ENCODE measurements at places on chromosomes 6 and 20.

DNA sequence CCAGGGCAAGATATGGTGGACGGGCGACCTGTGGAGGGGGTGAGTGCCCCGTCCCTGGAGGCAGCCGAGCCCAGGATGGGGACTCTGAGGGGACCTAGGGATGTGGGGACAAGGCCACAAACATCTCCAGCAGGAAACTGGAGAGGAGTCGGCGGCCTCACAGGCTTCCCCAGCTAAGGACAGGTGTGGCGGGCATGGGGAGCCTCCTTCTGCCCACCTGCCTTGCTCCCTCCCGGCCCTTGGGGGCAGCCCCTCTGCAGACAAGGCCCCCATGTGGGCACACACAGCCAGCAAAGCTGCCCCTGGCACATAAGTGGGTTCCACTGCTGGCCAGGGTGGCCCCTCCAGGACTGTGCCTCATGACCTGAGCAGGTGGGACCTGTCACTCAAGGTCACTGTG is 4.6 kb downstream of the CHRNA4 start:
- no peak for DNase-seq

- DNase-seq, result no peak
Measured at GRCh38 chr6:128432394-128432793, 88.0 kb downstream of the PTPRK start.

DNA sequence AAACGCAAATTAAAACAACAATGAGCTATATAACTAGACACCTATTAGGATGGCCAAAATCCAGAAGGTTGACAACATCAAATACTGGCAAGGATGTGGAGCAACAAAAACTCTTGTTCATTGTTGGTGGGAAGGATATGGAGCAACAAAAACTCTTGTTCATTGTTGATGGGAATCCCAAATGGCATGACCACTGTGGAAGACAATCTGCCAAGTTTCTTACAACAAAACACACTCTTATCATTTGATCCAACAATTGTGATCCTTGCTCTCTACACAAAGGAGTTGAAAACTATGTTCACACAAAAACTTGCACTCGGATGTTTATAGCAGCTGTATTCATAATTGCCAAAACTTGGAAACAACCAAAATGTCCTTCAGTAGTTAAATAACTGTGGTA is 61.8 kb upstream of the LAMA2 start:
- no peak for DNase-seq

DNA sequence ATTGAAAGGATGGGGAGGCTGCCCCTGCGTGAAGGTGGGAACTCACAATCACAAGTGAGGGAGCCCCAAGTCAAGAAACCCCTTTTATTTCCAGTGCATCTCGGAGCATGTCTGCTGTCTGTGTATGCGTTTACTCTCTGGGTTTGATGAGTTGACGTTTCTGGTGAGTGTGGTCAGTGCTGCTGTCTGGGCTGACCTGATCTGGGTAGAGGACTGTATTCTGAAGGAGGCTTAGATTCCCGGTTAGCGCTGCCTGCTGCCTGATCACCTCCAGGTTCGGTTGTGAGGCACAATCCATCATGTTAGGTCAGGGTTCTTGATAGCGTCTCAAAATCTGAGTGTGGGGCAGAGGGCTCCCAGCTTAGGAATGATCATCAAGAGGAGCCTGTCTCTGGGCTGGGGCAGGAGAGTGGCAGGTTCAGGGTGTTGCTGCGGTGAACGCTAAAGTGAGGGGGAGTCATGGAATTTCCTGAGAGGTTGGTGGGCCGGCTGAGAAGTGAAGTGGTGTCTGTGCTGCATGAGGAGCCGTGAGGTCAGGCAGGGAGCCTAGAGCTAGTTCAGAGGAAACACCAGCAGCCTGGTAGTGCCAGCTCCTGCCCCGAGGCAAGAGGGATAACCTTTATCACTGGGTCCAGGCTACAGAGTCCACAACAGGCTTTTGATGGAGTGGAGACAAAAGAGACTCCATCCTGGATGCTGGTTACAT is 225.3 kb upstream of the CST7 start:
- DNase-seq, result no peak

GRCh38 chr6:55497694-55498093 is 81.3 kb downstream of the HMGCLL1 start:
- DNase-seq, result no peak

DNA sequence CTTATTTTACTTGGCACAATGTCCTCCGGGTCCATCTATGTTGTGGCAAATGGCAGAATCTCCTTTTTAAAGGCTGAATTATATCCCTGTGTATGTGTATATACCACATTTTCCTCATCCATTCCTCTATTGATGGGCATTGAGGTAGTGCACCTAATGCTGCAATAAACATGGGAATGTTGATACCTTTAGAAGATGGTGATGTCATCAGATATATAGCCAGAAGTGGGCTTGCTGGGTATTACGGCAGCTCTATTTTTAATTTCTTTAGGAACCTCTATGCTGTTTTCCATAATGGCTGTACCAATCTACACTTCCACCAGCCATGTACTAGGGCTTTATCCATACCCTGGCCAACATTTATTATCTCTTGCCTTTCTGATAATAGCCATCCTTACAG is 315.7 kb downstream of the FOXA2 start:
- DNase-seq, result no peak

DNA sequence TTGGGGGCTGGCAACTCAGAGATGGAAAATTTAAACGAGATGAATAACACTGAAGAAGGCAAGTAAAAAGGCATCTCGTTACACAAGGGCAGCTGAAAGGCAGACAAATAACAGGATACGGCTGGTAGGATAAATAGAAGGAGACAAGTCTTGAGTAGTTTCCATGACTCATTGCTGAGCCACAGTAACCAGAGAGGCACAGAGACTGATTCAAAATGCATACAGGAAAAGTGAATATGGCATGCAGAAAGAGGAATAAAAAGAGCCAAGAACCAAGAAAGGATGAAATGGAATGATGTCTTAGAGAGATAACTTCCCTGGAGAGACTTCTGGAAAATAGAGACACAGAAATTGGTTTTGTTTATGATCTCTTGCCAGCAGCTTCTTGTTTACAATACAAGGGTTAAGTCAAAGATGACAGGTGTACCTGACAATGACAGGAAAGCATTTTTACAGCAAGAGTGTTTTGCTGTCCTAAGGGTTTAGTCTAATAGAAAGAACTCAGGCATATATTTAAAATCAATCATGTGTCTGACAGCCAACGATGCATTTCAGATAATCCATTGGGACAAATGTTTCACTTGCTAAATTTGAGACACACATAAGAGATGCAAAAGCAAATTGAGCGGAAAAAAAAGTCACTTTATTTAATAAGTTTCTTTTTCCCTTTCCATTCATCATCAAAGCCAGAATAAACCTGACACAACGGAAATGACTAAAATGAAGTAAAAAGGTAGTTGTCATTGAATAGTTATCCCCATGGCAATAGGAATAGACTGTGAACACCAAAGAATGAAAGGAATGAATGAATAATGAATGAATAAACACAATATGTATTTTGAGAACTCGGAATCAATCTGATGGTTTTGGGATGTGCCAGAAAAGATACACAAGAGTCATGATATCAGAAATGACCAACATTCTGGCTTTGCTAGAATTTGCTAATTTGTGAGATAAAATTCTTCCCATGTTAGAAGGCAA is 68.0 kb upstream of the KCNQ5 start:
- no peak for DNase-seq

DNA sequence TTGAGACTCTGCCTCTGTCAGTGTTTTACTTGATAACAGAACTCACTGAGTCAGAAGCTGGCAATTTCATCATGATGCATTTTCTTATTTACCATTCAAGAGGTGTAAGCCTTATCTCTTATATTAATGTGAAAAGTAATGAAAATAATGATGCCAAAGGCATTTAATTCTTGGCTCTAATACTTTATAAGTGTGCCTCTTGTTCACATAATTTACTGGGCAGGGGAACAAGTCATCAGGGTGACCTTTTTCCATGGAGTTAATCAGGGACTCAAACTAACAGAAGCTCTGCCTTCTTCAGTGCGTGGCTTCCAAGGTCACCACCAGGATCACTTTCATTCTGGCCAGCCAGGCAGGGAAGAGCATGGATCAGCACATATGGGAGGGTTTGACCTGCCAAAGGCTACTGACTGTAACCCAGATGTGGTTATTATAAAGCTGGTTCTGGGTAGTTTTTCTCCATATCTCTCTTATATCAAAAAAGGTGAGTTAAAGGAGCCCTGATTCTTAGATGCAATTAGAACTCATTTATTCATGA is 5.2 kb upstream of the PLCB1 start:
- no peak for DNase-seq

DNA sequence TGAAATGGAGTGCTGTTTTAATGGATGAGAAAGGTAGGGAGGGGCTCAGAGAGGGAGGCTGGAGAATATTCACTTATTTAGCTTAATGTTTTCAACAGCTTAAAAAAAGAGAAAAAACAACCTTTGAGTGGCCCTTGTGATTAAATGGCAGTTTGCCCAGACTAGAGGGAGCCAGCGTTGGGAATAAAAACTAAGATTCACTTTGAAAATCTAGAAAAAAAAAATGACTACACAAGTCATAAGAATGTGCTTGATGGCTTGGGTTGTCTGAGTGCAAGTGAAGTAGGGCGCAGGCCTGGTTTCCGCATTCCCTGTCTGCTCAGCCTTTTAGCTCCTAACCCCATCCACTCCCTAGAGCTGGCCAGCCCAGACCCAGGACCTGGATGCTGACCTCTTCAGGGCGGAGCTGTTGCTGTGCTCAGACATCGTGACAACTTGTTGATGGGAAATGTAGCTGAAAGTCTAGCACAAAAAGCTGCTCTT is 28.9 kb downstream of the UTRN start:
- no peak for DNase-seq

DNA sequence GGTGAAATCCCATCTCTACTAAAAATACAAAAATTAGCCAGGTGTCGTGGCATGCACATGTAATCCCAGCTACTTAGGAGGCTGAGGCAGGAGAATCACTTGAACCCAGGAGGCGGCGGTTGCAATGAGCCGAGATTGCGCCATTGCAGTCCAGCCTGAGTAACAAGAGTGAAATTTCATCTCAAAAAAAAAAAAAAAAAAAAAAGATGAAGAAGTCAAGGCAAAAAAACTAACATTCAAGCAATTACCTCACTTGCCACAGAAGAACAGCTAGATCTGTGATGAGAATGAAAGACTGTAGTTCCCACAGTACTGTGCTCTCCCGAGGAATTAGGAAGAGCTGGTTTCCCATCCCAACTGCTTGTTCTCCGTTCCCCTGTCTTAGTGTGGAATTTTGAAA is 144.7 kb upstream of the ECI2 start:
- DNase-seq, result no peak

DNA sequence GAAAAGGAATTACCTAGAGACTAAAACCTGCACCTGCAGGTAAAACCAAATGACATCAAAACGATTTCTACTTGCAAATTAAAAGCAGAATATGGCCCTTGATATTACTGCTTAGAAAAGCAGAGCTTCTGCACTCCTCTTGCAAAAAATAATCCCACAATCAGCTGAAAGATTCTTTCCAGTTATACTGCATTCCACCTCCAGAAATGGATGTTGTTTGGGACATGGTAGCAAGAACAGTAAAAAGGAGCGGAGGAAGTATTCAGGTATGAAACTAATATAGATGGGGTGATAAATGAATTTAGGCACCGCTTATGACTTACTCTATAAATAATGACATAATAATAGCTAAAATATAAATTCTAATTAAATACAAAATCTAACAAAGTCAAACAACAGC is 14.9 kb downstream of the ATXN1 start:
- DNase-seq, result no peak

DNA sequence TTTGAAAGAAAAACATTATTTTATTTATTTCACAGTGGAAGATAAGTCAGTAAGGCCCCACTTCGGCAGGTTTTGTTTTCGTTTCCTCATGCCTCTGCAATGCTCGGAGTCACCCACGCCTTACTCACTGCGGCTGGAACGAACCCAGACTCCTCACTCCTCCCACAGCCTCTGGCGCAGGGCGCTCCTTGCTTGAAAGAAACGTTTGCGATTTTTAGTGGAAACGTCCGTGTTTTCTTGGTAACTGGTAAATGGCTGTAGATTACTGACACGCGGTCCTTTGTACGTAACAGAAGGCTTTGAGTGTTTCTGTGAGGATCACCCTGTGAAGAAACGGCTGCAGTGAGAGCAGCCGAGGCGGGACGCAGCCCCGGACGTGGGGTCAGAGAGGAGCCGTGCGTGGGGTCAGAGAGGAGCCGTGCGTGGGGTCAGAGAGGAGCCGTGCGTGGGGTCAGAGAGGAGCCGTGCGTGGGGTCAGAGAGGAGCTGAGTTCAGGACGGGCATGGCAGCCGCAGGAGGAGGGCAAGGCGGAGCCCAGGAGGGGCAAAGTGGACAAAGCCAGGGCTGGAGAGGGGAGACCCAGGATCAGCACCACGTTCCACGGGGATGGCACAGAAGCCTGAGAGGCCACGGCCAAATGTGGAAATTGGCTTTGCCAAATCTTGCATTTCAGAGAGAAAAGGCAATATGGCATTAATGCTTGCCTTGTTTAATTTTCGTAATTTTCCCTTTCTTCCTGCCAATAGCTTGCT is 198.6 kb upstream of the THBS2 start:
- no peak for DNase-seq

DNA sequence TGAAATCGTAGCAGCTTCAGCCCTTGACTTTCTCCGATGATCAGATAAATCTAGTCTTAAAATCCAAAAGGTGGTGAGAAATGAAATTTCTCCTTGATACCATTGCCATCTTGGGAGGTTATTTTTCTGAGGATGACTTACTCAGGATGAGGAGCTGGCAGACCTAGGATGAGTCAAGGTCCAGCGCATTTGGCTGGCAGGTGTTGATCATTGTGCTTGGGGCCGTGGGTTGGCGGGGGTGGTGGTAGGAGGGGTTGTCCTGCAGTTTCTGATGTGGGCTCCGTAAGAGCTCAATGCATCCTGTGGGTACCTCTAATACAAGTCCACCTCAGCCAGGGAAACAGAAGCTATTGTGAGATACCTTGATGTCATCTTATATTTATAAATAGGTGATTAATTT is 148.3 kb upstream of the SCGN start:
- DNase-seq, result no peak

GRCh38 chr6:157263881-157264397 is 59.4 kb downstream of the TMEM242 start:
- no peak for DNase-seq

- no peak for DNase-seq
Measured at GRCh38 chr6:41277605-41278004, 8.9 kb downstream of the TREM1 start.

DNA sequence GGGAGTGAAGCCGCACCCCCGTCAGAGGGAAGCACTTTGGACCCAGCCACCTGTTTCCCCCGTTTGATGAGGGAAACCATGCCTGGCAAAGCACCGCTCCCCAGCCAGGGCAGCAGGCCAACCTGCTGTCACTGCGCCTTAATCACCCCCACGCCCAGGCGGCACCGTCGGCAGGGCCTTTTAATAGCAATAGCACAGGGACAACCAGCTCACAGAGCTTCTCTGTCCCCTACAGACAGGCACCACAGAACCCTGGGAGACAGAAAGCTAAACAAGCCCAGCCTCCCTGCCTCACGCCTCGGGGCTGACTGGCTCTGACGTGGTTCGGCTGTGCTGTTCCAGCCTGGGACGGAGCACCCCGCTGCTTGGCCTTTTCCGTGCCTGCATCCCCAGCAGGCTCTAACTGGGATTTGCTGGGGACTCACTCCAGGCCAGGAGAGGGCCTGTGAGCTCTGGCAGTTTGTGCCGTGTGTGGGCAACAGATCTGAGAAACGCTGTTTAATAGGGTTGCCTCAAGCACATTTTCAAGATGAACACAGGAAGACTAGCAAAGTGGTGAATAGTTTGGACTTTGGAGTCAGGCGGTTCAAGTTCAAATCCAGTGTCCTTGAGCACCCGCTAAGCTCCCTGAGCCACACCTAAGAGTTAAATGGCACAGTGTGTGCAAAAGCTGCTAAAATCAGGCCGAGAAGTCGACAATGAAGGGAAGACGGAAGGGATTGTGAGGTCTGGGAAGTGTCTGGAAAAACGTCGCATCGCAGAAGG is 223.8 kb downstream of the NRN1 start:
- no peak for DNase-seq

All from stimulated activated CD4-positive, alpha-beta T cell treated with anti-CD3 and anti-CD28 coated beads, TNF-alpha, amount 100 ng/mL, for 4 hours (primary cell).